ENCODE measurements at places on chromosomes 3 and 15.

DNA sequence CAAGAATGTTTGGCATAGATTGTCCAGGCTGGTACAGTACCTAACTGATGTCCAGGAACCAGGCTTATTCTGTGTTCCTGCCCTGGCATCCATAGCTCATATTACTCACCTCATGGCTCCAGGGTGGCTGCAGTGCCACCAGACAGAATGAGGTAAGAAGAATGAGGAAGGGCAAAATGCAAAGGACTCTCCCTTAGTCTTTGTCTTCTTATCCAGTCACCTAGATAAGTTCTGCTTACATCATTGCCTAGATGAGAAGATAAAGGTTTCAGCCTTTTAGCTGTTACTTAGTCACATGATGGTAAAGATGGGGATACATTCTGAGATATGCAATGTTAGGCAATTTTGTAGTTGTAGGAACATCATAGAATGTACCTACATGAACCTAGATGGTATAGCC is 45.8 kb downstream of the CHP1 start:
- no peak for DNase-seq

DNA sequence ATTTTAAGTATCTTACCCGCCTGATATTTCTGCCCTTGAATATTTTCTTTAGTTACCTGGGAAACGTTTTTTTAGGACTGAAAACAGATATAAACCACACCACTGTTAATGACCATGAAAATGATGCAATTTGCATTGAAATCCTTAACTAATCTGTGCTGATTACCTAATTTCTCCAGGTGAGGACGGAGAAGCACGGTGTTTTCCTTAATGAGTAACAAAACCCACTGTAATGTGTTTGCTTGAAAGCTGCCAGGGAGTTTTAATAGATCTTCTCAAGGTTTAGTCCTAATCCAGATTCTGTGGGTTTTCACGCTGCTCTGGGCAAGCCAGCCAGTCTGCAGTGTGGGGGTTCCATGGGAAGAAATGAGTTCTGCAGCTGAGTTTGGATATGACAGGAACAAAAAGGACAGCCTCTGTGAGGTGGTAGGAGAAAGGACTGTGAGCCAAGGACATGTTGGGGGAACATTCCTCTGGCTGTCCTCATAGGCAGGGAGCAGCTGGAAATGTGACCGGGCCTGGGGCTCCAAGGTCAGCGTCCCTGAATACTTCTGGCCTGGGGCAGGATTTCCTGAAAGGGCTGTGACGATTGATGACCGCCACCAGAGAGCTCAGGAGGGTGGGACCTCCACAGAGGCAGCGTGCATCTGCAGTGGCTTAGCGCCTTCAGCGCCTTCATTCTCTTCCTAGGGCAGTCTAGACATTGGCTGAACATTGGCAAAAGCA is 18.6 kb downstream of the THSD4 start:
- no peak for DNase-seq

GRCh38 chr3:46681856-46682540 is 11.5 kb downstream of the ALS2CL start:
- no peak for DNase-seq

DNA sequence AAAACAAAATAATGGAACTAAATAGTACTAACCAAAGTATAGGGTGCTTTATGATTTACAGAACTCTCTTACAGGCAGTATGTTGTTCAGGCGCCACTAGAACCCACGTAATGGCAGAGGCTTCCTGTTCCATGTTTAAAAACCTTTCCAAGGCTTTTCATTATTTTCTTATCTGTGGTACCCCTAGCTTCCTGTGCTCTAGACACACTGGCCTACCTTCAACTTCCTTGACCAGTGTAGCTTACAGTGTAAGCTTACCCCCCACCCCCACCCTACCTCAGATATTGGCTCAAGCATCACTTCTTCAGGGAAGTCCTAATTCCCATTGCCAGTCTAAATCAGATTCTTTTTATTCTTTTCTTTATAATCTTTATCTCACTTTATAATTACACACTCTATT is 2.9 kb downstream of the NR2C2 start:
- no peak for DNase-seq

DNA sequence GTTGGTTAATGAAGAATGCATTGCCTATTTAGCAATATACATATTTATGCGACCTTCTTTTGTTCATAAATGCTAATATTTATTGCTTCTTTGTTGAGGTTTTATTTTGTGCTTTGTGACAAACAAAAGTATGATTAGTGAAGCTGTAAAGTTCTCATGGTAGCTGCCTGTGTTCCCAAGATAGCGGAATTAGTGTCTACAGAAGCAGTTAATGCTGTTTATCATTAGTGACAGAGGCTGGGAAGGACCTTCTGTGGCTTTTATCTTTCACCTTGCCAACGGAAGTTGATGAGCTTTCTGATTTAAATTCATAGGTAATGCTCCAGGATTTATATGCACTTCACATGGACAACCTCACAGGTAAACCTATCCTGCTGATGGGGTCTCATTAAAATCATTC is 418.3 kb downstream of the CADM2 start:
- no peak for DNase-seq

Measured in ELR (cell line).